ENCODE measurements at places on chromosomes 1 and 21.

DNA sequence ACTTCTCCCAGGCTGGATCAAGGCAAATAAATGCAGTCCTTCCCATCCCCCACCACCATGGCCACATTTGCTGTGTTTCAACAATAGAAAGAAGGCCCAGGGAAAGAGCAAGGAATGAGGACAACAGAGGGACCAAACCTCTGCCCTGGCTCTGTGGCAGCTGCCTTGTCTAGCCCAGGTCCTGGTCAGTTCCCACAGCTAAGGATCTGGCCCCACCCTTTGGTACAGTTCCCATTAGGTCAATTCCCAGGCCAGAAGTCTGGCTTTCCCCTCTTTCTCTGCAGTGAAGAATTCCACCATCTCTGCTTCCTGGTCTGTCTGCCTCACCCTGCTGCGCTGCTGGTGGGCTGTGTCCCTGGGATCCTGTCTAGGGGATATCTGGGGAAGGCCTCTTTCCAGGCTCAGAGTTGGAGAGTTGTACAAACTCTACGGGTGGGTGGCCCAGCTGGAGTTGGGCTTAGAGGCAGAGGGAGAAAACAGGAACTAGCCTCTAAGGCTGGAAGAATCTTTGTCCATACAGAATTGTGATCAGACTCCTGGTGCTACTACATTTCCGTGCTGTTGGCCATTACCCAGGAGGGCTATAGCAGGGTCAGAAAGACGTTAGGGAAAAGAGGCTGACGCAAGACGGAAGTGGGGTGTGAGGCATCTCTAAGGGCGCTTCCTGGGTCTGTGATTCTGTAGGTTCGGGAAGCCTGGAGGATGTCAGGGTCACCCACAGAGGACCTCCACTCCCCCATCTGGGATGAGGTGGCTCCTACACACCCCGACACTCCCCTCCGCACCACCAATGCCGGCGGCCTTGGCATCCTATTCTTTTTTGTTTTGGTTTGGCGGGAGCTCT is 953 bp upstream of the NDUFS2 start:
- no peak for ATAC-seq

GRCh38 chr1:61102621-61103020 is 20.3 kb downstream of the NFIA start:
- no peak for ATAC-seq

DNA sequence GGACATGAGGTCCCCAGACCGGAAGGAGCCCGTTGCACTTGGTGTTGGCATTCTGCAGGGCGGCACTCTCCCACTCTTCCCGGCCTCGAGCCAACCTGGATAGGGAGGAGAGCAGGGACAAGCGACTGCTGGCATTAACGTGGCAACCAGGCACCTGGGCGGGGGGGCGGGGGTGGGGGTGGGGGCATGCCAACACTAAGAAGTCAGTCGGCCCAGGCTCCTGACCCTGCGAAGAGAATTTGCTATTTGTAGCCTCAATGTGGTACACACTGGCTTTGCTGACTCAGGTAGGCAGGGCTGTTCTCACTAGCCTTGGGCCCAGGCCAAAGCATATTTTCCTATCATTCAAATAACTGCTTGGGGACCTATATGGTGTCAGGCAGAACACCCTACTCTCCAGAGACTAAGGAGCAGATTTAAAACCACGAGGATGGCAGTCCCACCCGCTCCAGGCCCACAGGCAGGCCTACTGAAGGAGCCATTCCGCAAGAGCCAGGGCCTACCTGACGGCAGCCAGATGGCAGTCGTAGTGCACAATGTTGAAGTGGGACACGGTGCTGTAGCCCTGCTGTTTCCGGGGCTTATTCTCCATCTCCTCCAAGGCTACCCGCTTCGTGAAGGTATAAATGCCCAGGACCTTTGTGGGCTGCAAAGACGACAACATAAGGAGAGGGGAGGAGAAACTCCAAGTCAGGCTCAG is 123.7 kb downstream of the UBR4 start:
- ATAC-seq = no peak

DNA sequence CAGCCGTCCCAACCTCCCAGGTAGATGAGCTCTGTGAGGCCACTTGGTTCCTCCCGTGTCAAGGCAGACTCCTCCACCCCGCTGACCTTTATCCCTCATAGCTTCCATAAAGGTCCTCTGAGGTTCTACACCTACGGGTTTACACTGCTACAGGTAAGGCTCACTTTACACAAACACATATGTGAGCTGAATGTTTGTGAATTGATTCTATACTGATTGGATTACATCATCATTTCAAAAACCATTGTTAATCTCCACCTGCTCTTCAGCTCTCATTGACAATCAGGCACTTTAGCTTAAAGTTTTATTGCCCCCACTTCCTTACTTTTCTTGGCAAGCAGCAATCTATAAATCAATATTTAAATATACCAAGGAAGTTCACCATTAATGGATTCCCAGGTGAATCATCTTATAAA is 12.8 kb upstream of the RGS16 start:
- ATAC-seq = no peak

DNA sequence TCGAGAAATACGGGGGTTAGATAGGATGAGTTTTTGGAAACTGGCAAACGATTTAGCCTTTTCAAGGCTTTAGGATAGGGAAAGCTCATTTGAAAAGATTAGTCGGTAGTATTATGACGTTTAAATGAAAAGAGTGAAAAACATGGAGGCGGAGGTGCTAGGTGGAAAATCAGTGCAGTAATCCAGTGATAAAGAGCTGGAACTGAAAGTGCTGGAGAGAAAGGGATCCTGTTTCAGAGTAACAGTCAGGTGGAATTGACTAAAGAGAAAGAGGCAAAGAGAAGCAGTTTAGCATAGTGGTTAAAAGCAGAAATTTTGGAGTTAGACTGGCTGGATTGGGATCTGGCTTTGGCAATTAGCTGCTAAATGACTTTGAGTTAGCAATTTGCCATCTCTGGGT is 945 bp downstream of the WDR3 start:
- ATAC-seq = no peak

DNA sequence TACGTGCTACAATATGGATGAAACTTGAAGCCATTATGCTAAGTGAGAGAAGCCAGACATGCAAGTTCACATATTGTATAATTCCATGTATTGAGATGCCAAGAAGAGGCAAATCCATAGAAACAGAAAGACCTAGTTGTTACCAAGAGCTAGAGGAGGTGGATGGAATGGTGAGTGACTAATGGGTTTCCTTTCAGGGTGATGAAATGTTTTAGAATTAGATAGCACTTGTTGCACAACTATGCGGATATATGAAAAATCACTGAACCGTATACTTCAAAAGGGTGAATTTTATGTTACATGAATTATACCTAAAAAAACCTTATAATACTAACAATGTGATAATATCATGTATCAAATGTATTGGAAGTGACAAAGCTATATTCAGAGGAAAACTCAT is 18.1 kb downstream of the EPHA10 start:
- ATAC-seq = no peak

DNA sequence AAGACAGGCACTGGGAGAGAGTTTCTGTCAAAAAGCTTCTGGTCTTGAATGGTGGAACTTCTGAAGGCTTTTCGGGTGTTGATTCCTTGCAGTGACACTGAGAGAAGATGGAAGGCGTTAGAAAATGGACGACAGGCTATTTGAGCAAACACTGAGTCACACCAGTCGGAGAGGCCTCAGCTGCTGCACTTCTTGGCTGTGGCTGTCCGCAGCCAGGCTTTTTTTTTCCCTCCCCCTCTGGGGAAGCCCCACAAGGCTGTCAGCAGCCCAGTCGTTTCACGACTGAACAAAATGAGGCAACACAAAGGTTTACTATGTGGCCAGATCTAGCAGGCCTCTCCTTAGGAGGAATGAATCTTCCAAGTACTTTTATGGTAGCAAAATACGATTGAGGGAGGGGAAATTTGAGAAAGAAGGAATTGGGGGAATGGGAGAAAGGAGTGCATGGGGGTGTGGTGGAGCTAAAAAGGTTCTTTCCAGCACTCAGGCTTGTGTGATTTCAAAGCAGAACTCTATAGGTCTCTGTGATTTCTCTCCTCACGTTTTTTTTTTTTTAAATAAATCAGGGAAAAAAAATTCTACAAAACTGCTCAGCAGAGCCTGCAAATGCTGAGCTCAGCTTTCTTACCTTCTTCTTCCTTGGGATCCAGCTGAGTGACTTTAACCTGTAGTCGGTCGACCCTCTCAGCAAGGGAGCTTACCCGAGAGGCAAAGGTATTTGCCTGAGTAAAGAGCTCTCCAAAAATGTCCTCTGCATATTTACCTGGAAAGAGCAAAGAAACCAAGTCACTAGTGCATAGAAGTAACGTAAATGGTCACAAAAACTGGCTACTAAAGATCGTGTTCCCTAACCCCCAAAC is 26.1 kb downstream of the GPR3 start:
- peak; percentile 90 for ATAC-seq

- no peak for ATAC-seq
Observed at GRCh38 chr1:39488793-39489566, 2.5 kb upstream of the BMP8A start.

GRCh38 chr1:20165522-20165951 is 20.4 kb upstream of the UBXN10 start:
- ATAC-seq = peak; percentile 40

- peak; percentile 38 for ATAC-seq
Observed at GRCh38 chr1:201149400-201149799, 4.9 kb downstream of the TMEM9 start.

DNA sequence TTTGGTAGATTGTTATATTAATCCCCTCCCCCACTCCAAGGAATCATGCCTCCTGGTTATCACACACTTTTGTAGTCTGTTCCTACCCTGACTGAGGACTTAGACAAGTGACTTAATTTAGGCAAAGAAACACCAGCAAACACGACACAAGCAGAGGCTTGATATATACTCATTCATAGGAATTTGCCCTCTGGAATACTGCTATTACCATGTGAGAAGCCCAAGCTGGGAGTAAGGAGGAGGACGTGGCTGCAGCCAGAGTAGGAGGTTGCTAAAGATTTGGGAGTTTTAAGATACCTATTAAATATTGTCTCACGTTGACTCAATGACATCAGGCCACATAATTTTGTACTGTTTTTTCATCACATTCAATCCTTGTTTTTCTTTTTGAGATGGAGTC is 100.2 kb downstream of the LRRC53 start:
- ATAC-seq = no peak

All from SK-N-SH treated with all-trans-retinoic acid at 6 μM for 48 hours (cell line).